DMS79 treated with DMSO at 0.1 percent for 48 hours (cell line): ENCODE measurements at places on chromosomes 12 and 14.

- peak; percentile 78 for DNase-seq
These were observed 10.5 kb upstream of the B4GALNT3 start for GRCh38 chr12:449203-449602.

DNA sequence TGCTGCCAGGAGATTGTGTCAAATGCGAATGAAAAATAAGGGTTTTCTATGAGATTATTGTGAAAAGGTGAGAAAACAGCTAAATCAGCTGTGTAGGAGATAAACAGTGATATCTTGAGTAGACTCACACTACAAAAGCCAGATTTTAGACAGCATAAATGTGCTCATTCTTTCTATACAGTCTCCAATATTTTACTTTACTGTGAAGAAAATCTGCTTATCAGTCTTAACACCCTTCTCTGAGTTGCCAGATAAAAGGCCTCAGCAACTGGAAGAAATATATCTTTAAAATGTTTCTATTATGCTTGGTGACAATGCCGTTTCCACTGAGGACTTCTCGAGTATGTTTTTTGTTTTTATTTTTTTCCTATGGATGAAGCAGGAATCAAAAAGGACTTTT, 47.0 kb upstream of the PTCSC3 start:
- no peak for DNase-seq

GRCh38 chr12:120996133-120996746, 17.9 kb downstream of the HNF1A start:
- DNase-seq = no peak

DNA sequence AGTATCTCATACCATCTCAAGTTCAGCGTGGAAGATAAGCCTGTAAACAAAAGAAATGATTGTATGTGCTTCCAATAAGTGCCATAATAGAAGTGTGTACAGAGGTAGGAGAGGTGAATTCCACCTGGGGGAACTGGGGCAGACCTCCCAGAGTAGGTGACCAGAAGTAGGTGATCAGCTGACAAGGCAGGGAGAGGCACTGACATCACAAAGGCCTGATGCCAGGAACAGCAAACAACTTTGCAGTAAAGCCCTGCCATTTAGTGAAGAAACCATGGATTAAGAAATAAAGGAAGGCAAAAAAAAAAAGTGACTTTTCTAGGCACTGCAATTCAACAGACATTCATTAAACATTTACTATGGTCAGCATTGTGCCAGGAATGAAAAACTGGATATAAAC, 31.1 kb downstream of the NR1H4 start:
- DNase-seq = no peak

DNA sequence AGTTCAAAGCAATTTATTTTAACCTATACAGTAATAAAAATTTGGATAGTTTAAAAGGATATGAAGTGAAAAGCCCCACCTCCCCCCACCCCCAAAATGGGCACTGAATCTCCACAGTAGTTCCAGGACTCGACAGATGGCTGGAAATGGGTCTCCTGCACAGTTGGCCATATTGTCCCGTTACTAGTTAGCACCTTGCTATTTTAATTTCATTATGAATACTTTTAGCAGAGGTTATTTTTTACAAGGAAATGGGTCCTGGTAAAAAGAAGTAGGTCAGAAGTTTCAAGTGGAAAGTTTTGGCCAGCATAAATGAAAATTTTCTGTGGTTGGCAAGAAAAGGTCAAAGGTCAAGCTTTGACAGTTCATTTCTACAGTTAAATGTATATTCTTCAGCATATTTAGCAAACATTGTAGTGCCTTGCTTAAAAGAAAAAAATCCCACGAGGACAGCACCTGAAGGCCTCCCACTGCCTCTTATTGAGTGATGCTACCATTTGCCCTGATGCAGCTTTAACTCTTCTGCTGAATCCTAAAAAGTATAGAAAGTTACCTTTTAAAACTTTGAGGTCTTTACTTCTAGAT, 28.3 kb downstream of the MTHFD1 start:
- DNase-seq = no peak

DNA sequence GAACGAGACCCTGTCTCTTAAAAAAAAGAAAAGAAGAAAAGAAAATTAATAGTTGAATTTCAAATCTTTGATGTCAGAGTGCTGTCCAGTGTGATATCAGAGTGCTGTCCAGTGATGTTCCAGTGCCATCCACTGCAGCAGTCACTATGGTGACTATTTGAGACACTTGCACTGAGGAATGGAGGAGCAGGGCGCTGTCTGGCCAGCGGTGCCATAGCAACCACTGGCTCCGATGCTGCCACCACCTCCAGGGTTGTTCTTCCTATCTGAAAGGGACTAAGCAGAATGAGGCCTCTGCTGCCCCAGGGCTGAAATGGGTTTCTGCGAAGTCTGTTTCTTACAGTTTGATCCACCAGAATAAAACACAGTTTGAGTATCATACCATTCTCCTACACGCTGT, 272.9 kb downstream of the NUAK1 start:
- DNase-seq = no peak
